SJCRH30 (cell line): ENCODE measurements at places on chromosomes 1 and 21. TPM values are rescaled to one million over a fixed set of nuclear protein-coding genes. Genes with fewer than 3 reads are reported as not detected.
A peak's percentile ranks its signal among the peaks of the same experiment; 100 is the strongest.

GRCh38 chr1:109484519-109484975 is 842 bp downstream of the ATXN7L2 start:
- no peaks in the 10 kb centered on the region; the same call in 1 of the 2 replicates for H3K36me3 ChIP-seq
- peak overlapping the region; percentile 97 for H3K27ac ChIP-seq
- no peaks in the 10 kb centered on the region for H3K4me1 ChIP-seq
- no peak for DNase-seq
- no peaks in the 10 kb centered on the region for H3K27me3 ChIP-seq

DNA sequence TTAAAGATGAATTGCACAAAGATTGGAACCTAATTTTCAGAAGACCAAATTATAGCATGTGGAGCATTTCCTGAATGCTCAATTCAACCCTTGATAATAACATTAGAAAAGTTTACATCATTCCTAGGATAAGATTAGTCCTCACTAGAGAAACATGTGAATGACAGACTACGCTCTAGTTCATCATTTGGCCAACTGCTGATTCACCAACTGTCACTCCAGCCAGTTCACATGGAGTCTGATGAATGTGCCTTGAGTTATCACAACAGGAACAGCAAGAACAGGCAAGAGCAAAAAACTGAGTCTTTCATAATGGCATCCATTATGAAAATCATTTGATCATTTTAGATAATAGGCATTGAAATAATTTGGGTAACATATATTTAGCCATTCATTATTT is 415.9 kb downstream of the PTPRC start:
- no peak overlapping the region for H3K4me3 ChIP-seq
- no peaks in the 10 kb centered on the region for H3K36me3 ChIP-seq
- H3K4me1 ChIP-seq = no peaks in the 10 kb centered on the region
- H3K27me3 ChIP-seq = no peaks in the 10 kb centered on the region
- no peak overlapping the region for H3K27ac ChIP-seq

DNA sequence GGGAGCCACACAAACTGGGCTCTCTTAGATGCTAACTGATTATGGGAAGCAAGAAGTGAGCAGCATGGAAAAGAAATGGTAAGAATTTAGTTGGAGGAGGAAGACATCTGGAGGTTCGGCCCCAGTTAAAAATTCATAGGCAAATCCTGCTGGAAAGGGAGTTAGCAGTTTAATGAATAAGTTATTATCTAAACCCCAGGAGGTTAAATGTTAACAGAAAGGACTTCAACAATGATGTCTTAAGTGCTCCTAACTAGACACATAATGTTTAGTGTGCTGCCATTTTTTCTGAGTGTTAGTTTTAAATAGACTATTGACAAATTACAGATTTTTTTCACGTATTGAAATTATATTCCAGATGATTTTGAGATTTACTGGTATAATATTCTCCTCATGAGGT is 1265.3 kb upstream of the ADGRL2 start:
- H3K4me1 ChIP-seq = peaks cover 15% of the 10 kb centered on the region
- H3K36me3 ChIP-seq = no peaks in the 10 kb centered on the region
- DNase-seq = no peak
- H3K27me3 ChIP-seq = no peaks in the 10 kb centered on the region

HSD11B1 gene
- not detected in 2 replicates for total RNA-seq
